ENCODE measurements at places on chromosomes 13 and 19. TPM values are rescaled to one million over a fixed set of nuclear protein-coding genes. Genes with fewer than 3 reads are reported as not detected.

The PCDH17 gene
- total RNA-seq: not detected

The SLC46A3 gene
- total RNA-seq: 6.4 TPM

The SIGLEC14 gene
- not detected for total RNA-seq

The ZNF729 gene
- total RNA-seq: not detected

The MEDAG gene
- not detected for total RNA-seq

The COMMD6 gene
- total RNA-seq: 132 TPM

The NPAS1 gene
- 0.44 TPM for total RNA-seq

The METTL21C gene
- not detected for total RNA-seq

The ZNF77 gene
- 4.7 TPM for total RNA-seq

The URAD gene
- total RNA-seq: not detected

The LRP3 gene
- total RNA-seq: 9.5 TPM

The FPR1 gene
- 6.2 TPM for total RNA-seq

The CBY2 gene
- not detected for total RNA-seq

The ZNF442 gene
- total RNA-seq: 0.44 TPM

The LILRA1 gene
- not detected for total RNA-seq

The KLK8 gene
- not detected for total RNA-seq

The LTBP4 gene
- total RNA-seq: 76.4 TPM

The LIPE gene
- 8.6 TPM for total RNA-seq

The C1QTNF9 gene
- total RNA-seq: not detected

The KLHL1 gene
- not detected for total RNA-seq

The ZNF132 gene
- not detected for total RNA-seq

The WTIP gene
- 22.6 TPM for total RNA-seq

The NANOS3 gene
- total RNA-seq: not detected

The EID2B gene
- total RNA-seq: 2.0 TPM

The SLC6A16 gene
- total RNA-seq: 0.39 TPM

The SOX1 gene
- total RNA-seq: not detected

The FBN3 gene
- total RNA-seq: not detected

The IGFL1 gene
- not detected for total RNA-seq

The DLL3 gene
- 0.68 TPM for total RNA-seq

The ATCAY gene
- total RNA-seq: not detected

The MYO1F gene
- total RNA-seq: 0.27 TPM

The ZNF813 gene
- total RNA-seq: 2.0 TPM

The CRTC1 gene
- 11.1 TPM for total RNA-seq

The LGALS7 gene
- 1.1 TPM for total RNA-seq

The NUMBL gene
- 21.1 TPM for total RNA-seq

The CASP14 gene
- not detected for total RNA-seq

The WASF3 gene
- 24.0 TPM for total RNA-seq

The ISOC2 gene
- total RNA-seq: 59.9 TPM

The ZNF626 gene
- total RNA-seq: not detected

The STAP2 gene
- total RNA-seq: 14.8 TPM

The PLPPR3 gene
- not detected for total RNA-seq

The CLEC17A gene
- total RNA-seq: not detected

The ELSPBP1 gene
- not detected for total RNA-seq

The SMAD9 gene
- total RNA-seq: 0.98 TPM

The TRIM28 gene
- 290 TPM for total RNA-seq

The AZU1 gene
- total RNA-seq: not detected

The ATP4A gene
- not detected for total RNA-seq

The SMIM44 gene
- not detected for total RNA-seq
